Amygdala (tissue), 56 donors: ENCODE measurements at places on chromosomes 3 and 15.

DNA sequence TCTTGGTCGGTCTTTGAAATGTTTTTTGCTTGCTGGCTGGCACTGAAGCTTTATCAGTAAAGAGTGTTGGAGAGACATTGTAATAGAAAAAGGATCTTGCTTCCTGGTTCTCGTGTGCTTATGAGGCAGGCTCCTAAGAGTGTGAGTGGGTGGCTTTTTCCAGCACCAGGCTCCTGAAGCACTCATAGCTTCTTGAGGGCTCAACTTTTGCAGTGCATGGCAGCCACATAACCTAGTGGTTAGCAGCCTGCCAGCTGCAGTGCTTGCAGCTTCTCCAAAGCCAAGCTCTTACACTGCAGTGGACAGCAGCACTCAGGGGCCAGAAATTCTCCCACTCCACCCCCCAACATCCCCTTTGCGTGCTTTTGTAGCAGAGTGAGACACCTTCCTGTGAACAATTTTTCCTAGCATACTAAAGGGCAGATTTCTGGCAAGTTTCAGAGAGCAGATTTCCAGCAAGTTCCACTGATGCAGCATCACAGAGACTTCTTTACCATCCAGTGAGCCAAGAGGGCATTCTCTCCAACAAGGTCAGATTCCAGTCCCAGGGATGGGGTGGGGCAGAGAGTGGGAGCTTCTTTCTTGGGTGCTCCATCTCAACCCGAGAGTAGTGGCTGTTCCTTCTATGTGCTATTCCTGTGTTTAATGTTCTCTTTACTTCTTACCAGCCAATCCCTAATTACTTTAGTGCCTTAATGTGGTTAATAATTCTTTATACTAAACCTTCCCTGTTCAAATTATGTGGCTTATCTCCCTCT, 15.8 kb upstream of the ARHGEF26 start:
- no peak for DNase-seq

DNA sequence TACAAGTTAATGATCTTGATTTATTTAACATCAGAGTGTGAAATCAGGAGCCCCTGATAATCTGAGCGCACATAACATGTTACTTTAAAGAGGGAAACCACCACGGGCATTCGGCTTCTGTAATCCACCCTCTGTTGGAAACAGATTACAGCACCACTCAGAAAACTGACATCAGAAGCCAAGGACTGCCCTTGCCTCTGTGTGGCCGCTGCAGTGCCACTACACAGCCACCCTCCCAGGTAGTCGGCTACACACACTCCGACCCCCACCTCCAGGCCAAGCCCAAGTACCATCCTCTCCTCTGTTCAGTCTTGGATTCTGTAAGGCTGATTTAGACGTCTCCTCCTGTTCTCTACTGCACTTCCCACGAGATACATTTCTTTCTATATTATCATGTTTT, 251.7 kb downstream of the GABRB3 start:
- DNase-seq, result no peak

DNA sequence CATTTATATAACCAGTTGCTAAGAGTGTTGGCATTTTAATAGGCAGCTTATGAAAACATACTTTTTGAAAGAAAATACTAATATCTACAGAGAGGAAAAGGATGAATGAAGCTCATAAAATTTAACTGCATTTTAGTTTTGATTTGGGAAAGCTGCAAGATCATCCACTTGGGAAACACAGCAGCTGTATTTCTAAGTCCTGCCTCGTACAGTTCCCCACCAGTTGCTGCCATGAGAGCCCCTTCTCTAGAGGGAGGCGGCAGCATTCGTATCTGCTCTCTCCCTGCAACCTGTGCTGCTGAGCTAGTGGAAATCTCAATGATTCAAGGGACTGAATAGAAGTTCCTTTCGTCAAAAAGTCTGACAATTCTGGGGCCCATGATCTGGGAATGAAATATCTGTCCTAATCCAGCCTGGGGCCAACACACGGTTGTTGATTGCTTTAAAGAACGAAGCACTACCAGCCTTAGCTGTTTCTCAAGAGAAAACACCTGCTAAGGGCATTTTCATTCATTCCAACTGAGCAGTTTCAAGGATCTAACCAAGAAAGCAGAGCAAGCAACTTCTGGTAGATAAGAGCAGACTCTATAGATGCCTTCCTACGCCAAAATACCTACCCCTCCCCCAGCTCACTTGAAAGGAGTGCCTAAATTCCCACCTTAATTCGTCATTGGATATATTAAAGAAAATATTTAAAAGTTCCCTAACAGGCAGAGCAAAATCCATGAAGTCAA, 223.7 kb downstream of the MAGI1 start:
- no peak for DNase-seq

GRCh38 chr3:128425142-128425845, 41.4 kb downstream of the DNAJB8 start:
- no peak for DNase-seq

DNA sequence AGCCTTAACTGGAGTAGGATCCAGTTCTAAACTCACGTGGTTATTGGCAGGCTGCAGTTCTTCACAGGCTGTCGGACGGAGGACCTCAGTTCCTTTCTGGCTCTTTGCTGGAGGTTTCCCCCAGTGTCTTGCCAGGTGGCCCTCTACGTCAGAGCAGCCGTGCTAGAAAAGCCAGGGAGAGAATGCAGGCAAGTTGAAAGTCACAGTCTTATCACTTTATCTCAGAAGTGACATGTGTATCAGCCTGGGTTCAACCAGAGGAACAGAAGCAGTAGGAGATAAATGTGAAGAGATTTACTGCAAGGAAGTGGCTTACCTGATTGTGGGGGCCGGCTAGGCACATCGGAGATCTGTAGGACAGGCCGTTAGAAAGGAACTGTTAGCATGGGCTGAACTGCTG, 125.3 kb upstream of the BNIP2 start:
- DNase-seq, result no peak

DNA sequence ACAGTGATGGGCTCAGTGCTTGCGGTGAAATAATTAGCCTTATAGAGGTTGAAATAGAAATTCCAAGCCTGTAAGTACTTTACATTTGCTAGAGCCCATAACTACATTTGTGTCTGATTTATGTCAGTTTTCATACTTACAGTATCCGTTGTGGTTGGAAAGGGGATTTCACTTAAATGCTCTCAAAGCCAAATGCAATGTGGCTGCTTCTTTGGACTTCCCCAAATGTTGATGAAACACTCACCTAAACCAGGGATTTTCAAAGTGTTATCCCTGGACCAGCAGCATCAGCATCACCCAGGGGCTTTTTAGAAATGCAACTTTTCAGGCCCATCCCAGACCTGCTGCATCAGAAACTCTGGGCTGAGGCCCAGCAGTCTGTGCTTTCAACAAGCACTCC, 378.7 kb downstream of the MCTP2 start:
- DNase-seq, result no peak

DNA sequence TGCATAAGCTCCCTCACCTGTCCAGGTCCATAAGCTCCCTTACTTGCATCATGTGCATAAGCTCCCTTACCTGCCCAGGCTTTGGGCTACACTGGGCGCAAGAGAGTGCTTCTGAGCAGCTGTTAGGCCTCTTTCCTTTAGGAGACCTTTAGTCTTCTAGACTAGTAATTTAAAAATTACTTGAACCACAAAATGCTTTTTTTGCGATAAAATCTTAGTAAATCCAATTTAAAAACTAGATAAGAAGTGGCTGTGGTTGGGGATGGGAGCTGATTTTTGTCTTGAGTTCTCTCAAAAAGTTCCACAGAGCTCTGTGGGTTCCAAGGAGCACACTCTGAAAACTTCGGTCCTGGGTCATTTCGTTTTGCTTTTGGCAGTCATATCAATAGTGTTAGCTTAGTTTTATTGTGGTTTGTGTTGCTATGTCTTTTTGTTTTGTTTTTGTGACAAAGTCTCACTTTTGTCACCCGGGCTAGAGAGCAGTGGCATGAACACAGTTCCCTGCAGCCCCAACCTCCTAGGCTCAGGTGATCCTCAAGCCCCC, 6.7 kb downstream of the CEMIP start:
- DNase-seq, result no peak

- DNase-seq, result no peak
Observed at GRCh38 chr15:80584561-80584964, 110.5 kb upstream of the ABHD17C start.

GRCh38 chr3:45642731-45643152, 46.5 kb upstream of the SACM1L start:
- peak; percentile 38 for DNase-seq
